ENCODE measurements at places on chromosomes 2 and 18. TPM values are rescaled to one million over a fixed set of nuclear protein-coding genes. Genes with fewer than 3 reads are reported as not detected.

DNA sequence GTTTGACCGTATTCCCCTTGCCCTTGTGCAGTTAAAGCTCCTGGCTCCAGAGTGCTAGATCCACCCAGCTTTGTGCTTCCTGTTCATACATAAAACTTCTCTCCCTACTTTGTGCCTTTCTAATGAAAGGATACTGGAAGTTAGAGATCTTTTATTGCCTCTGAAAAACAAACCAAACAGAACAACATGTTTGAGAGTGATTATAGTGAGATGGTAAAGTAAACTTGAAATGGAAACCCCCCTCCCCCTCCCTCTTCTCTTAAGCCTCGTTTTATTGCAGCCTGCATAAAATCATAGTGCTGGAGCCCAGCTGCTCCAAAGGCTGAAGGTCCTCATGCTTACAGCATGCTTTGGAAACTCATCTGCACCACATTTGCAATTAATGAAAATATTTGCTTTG, 125.1 kb downstream of the TANC1 start:
- DNase-seq: no peak

GALNT5 gene
- polyA plus RNA-seq: 22.6 TPM

DNA sequence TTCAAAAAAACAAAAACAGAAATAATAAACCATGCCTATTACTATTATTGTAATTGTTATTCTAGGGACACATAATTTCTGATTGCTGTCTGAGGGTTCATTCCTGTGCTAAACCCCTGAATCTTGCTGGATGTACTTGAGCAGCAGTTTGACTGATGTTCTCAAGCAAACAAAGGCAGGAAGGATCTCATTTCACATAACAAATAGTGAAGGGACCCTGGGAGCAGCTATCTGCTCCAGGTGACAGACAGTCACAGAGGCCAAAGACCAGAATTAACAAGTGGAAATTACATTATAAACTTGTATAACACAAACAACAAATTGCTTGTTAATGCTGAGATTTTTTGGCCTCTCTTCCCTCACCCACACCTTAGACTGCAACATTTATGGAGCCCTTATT, 284.2 kb downstream of the THSD7B start:
- DNase-seq: no peak

- DNase-seq: no peak
These were observed 74.9 kb upstream of the DLX2 start for GRCh38 chr2:172177581-172177980.

PRSS56 gene
- polyA plus RNA-seq: not detected

AGXT gene
- not detected for polyA plus RNA-seq

POTEI gene
- not detected for polyA plus RNA-seq

FAP gene
- 135 TPM for polyA plus RNA-seq

DNA sequence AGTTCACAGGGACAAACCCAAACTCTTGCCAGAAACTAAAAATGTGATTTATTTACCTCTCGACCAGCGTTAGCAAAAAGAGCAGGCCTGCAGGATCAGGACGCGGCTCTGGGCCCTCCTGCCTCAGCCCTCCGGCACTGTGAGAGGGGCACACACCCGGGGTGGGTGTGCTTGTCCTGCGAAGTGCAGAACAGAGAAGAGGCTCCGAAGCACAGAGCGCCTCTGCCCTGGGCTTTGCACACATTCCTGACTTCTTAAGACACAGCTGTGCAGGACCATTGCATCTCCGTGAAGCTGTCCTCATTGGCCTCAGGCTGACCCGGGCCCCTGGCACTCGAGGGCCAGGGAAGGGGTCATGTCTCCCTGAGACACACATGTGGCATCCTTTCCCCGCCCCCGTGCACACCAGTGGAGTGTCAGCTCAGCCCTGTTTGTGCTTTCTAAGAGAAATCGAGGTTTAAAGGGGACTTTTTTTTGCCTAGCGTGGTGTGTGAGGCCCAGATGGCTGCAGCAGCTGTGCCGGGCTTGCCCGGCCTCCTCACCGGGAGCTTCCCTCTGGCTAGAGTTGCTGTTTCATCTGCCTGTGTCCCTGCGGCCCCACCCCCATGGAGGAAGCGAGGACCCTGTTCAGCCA, 9.9 kb upstream of the NFATC1 start:
- DNase-seq: no peak

DNA sequence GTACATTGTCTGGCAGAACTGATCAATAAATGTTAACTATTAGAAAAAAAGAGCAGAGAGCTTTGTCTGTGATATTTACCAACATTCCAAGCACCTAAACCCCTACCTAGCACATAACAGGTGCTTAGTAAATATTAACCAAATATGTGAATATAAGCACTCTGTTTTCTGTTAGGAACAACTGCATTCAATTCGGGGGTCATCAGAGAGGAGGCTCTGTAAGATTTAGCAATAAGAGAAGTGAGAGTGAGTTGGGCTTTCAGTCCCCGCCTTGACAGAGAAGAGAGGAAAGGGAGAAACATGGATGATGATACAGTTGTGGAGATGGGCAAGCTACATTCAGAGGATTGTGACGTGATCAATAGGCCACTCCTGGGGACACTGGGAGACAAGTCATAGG, 47.7 kb downstream of the MYOM1 start:
- no peak for DNase-seq

DQX1 gene
- polyA plus RNA-seq: not detected

G6PC2 gene
- polyA plus RNA-seq: not detected

DNA sequence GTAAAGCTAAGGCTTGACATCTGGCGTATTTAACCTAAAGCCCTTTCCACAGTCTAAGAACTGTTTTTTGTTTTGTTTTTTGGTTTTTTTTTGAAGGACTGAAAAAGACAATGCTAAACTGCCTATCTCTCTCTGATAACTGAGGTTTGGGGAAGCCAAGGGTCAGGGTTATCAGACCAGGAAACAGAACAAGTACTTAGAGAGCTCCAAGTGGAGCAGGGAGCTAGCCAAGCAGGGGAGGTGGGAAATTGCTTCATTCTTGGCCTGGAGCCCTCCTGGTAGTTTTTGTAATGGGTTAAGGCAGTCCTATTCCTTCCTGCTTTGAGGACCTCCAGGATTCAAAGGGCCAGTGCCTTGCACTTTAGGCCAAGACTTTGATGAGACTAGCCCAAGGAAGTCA, 154.3 kb upstream of the LTBP1 start:
- no peak for DNase-seq

PRKRA gene
- polyA plus RNA-seq: 30.4 TPM

DNA sequence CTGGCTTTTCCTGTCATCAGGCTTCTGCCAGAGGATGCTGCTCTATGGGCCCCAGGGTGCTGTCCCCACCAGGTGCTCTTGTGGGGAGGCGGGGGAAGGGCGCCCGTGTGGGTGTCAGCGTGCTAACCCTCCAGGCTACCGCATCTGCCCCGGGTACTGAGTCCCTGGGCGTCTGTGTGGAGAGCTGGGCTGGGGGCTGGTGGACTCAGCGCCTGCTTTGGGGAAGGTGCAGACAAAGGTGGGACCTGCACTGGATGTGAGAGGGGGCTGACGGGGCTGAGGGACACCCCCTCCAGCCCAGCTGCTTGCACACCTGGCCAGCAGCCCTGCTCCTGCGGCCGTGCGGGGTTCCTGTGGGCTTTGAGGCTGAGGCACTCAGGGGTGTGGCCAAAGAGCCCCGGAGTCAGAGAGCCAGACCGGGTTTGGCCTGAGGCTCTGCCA, 120.7 kb upstream of the PXDN start:
- no peak for DNase-seq

ITGB6 gene
- polyA plus RNA-seq: 0.01 TPM

DNA sequence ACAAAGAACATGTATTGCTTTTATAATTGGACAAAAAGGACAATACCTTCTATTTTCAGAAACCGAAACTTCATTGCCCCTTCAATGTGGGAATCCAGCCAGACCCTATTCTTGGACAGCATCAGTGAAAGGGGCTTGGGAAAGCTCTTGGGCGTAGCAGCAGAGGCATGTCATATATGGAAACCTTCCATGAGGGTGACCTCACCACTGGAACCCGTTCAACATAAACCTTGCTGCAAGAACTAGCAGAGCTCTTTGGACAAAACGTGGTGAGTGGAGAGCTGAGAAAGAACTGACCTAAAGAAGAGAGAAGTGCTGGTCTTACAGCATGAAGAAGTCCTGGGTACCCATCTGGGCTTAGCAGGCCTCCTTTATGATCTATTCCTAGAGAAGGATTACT, 22.7 kb upstream of the ACTG2 start:
- DNase-seq: no peak

GRCh38 chr2:218166791-218167190, at the start of gene CXCR1:
TSS of gene CXCR1 (minus strand) at chr2:218166962. CDS start at chr2:218165211, 1,751 bp downstream.
- DNase-seq: no peak

MOGAT1 gene
- not detected for polyA plus RNA-seq

PLA2R1 gene
- polyA plus RNA-seq: 15.3 TPM

GRCh38 chr2:63378589-63378988, 209.7 kb downstream of the WDPCP start:
- DNase-seq: no peak

LYPD6B gene
- 19.1 TPM for polyA plus RNA-seq

Measured in BJ (cell line).